Ecto neural progenitor cell (in vitro differentiated cells): ENCODE measurements at places on chromosomes 1 and 21.

DNA sequence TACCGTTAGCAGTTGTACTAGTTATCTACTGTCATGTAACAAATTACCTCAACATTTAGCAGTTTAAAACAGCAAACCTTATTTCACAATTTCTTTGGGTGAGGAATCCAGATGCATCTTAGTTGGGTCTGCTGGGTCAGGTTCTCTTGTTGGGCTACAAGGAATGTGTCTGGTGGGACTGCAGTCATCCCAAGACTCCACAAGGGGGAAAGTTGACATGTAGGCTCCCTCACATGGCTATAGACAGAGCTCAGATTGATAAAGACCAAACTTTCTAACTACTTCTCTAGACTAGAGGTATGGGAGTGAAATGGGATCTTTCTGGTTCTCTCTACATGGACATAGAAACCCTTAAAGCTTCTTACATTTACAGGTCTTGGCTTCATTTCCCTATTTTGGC is 160.9 kb downstream of the UCK2 start:
- no peak for DNase-seq

DNA sequence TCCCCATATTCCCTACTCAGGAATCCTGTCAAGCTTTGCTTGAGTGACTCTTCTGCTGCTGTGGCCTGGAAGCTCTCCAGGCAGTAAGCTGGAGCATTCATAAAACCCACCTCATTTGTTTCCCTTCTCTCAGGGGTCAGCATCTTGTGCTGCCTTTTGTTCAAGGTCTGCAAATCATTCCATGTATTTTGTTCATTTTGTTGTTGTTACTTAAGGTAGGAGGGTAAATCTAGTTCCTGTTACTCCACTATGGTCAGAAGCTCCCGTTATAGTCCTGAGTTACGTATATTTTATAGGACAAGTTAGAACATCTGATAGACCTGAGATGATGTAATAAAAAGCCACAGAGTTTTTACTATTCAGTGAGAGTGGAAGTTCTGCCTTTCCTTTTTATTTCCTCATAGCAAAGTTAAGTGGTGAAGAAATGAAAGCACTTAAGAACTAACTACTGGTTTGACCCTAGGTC is 9.9 kb downstream of the SYNJ1 start:
- no peak for DNase-seq

GRCh38 chr21:39345440-39345839 is 3.4 kb downstream of the HMGN1 start:
- no peak for DNase-seq

DNA sequence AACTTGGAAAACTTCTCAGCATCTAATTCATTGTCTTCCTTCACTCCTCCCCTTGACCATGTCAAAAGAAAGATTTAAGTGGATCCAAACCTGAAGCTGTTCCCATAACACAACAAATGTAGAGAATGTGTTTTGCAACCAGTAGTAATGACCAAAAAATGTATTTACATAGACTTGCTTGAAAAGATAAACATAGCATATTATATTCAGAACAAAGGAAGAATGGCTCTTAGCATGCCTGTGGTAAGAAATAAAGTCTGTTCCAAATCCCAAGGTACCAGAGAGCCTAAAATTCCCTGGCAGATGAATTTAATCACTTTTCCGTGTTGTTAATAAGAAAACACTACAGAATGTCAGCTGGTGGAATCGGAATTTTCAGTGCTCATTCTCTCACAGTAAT is 36.8 kb downstream of the FMO3 start:
- DNase-seq: no peak

DNA sequence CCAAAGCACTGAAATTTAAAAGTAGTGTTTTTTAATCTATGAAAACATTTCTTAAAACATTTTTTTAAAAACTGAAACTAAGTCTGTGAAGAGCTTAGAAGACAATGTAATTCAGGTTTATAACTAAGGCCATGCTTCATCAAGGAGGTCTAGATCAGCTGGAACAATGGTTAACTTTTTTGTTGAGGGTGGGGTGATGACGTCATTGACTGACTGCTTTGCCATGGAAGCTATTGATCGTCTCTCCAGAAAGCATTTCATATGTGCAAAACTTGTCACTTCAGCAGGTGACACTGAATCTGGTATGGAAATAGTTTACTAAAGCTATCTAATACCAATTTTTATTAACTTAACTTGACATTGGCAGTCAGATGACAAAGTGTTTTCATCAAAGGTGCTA is 21.0 kb downstream of the RAVER2 start:
- DNase-seq: no peak

DNA sequence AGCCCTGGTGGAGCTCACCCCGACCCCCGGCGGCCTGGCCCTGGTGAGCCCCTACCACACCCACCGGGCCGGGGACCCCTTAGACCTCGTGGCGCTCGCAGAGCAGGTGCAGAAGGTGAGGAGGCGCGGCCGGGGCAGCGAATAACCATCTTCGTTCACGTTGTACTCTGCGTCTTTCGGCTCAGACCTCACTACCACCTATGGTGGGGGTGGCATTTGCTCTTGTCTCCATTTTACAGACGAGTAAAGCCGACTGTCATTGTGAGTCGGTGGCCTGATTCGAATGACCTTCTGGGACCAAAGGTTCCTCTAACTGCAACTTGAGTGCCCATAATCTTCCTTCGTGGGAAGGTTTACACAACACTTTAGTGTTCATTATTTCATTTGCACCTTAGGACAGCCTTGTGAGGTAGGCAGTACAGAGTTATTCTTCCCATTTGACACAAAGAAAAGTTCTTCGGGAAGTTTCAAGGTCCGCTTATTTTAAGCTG is 506 bp downstream of the C1orf50 start:
- no peak for DNase-seq

DNA sequence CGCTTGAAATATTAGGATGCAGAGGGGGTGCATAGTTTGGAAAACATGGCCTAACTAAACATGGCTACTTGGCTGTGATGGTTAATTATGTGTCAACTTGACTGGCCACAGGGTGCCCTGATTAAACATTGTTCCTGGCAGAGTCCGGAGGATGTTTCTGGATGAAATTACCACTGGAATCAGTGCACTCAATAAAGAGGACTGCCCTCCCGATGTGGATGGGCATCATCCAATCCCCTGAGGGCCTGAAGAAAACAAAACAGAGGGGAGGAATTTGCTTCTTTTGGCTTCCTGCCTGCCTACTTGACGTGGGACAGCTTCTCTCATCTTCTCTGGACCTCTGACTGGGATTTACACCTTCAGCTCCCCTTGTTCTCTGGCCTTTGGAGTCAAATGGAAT is 79.1 kb upstream of the KCNE2 start:
- no peak for DNase-seq

DNA sequence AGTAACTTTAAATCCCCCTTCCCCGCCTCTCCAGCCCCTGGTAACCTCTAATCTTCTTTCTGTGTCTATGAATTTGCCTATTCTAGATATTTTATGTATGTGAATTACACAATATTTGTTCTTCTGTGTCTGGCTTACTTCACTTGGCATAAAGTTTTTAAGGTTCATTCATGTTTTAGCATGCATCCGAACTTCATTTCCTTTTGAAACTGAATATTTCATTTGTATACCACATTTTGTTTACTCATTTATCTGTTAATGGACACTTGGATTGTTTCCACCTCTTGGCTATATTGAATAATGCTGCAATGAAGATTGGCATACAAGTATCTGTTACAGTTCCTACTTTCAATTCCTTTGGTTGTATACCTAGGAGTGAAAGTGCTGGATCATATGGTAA is 205.3 kb downstream of the TM2D1 start:
- no peak for DNase-seq

DNA sequence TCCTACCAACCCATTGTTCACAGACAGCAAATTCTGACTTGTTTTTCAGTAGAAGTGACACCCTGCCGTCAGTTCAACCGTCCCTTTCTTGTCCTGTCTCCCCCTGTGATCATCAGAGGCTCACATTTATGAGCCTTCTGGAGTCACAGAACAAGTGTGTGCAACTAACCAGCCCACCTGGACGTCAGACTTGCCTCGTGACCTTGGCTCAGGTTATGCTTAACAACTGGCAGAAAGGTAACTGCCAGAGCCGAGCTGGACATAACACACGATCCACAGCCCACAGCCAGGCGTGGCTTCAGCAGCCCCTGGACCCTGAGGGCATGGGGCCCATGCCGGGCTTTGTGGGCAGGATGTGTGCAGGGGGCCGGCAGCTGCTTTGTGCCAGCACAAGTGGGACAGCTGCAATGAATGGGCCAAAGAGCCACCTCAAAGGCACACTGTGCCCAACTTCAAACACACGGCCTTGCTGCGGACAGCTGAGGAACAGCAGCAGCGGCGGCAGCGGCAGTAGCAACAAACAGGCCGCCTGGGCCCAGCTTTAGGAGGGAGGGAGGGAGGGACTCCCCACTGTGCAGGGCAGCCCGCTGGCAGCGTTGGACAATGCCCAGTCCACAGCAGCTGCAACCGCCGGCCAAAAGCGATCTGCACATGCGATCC is 103.9 kb downstream of the ZBTB18 start:
- DNase-seq: peak; percentile 58

- DNase-seq: no peak
Observed at GRCh38 chr21:45790427-45790826, 146.9 kb downstream of the PCBP3 start.

- DNase-seq: peak; percentile 43
Observed at GRCh38 chr1:226135059-226135651, 51.4 kb downstream of the ACBD3 start.

DNA sequence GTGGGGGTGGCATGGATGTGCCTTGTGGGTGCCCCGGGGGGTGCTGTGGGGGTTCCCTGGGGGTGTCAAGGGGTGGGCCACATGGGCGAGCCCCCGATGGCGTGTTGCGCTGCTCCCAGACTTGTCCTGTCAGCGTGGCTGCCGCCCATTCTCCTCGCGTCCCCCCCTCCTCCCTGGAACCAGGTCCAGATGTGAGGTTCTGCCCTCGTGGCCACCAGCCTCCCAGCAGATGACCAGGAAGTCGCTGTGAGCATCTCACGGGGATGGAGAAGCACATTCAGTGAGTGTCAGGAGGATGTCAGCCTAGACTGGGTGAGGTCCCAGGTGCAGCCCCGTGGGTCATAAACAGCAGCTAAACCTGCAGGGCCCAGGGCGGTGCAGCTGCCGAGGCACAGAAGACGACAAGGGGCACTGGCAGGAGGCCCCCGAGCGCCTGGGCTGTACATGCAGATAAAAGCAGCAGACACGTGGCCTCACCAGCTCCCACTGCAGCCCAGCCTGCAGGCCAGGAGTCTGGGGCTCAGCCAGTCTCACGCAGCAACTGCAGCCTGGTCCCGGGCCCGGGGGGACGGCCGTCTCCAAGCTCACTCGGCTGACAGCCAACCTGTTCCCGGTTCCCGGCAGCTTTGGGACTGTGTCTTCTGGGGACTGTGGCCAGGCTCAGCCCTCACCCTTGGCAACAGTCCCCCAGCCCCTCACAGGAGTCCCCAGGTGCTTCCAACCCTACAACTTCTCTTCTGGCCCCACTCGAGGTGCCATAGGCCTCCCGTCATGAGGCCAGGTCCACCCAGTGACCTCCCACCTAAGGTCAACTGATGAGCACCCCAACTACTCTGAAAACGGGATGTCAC is 17.5 kb upstream of the COL6A2 start:
- DNase-seq: peak; percentile 46
